ENCODE measurements at places on chromosomes 16 and 17.
A peak's percentile ranks its signal among the peaks of the same experiment; 100 is the strongest.

DNA sequence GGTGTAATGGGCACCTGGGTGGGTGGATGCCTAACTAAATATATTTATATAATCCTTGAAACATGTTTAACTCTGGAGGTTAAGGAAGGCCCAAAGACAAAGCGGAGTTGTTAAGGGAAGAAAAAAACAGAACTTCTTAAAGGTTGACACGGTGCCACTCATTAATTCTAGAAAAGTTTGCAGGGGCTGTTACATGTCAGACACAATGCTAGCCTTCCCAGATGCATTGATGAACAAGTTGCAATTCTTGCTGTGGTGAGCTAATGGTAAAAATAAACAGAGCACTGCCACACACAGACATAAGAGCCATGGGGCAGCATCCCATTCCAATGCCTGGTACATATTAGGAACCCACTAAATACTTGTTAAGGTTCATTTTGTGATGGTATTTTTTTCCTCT, 109.5 kb downstream of the CDH13 start:
- DNase-seq: no peak

DNA sequence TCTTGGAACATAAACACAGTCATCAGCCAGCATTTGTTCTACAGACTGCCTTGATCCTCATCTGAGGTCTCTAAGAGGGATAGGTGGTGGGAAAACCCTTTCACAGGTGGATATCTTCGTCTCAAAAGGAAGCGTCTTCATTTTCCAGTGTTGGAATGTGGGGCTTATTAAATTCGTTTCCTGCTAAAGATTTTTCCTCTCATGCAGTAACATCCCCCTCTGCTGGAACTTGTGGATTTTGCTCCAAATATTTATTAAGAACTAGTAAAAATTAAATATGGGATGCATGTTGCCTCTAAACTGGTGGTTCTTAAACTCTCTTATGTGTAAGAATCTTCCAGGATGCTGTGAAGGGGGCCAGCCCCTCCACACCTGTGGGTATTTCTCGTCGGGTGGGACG, 20.1 kb upstream of the MLYCD start:
- no peak for DNase-seq

GRCh38 chr16:27450196-27450549, 48.2 kb downstream of the IL21R start:
- no peak for DNase-seq

DNA sequence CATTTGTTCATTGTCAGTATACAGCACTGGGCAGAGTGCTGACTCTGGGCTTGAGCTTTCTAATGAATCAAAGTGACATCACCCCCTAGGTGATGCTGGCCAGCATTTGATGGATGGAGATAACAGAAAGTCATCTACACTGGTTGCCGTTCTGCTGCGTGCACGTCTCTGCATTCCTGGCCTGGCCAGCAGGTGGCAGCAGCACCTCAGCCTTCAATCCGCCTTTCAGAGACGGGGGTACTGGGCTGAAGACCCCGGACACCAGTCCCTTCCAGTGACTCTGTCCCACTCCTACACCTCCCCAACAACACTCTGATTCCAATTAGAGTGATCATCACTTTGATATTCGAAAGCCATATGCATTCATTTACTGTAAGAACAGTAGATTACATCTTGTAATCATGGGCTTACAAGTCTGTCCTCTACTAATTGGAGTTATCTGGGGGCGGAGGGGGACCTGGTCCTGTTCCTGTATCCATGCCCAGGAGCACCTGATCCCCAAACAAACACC, 6.0 kb downstream of the CPSF4L start:
- peak; percentile 48 for DNase-seq

DNA sequence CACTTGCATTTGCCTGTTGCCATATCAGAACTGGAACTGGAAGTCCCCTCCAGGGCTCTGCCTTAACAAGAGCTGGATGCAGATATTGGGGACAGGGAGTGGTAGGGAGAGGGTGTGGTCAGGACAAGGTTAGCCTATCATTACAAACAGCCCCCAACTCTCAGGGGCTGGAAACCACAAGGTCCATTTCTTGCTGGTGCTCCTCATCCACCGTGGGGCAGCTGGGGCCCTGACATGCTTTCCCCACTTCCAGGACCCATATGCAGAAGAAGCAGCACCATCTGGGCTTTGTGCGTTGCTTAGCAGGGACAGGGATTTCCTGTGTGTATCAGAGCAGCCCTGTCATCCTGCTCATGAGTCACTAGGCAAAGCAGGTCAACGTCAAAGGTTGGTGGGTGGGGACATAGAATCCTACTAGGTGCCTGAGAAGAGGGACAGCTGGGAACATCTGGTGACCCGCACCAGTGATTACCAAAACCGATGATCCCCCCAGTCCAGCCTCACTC, 26.9 kb downstream of the RGS9 start:
- no peak for DNase-seq

DNA sequence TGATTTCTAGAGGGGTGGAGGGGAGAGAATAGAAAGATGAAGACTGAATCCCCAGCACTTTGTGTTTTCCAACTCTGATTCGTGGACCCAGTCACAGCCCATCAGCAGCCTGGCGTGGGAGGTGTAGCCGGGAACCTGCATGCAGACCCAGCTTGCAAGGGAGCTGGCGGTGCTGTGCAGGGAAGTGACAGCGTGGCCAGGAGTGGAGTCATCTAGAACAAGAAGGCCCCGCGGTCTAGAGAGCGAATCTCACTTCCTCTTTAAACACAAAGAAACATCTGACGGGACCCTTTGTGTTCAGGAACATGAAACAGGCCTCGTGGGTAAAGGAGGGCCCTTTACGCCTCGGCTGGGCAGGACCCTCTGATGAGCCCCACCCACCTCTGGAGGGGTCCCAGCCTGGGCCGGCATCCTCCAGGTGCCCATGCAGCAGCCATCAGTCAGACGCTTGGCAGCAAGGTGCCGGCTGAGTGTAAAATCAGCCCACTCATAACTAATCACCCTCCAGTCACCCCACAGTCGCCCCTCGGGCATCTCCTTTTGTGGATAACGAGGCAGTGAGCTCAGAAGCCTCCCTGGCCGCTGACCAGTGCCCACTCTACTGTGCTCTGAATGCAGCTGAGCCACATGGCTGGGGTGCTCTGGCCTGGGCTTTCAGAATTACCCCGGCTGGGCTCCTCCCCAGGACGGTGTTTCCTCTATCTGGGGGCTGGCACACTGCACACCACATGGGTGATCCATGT, 4.4 kb downstream of the SNAI3 start:
- no peak for DNase-seq

- no peak for DNase-seq
Measured at GRCh38 chr17:61393550-61393903, 6.1 kb upstream of the TBX2 start.

- DNase-seq: no peak
Measured at GRCh38 chr17:44004761-44005526, 522 bp downstream of the NAGS start.

DNA sequence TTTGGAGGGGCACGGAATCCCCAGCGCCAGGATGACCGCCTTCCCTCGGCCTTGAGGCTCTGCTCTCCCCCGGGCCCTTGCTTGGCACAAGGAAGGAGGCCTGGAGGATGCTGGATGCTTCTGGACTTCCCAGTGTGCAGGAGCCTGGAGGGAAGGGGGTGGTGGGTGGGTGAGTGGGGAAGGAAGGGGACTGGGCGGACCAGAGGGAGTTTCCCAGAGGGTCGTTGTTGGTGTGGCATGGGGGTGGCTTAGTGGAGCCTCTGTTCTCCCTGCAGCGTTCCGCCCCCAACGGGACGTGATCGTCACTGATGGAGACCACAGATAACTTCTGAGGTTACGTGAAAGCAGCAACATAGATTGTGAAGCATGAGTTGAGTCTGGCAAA, 140.0 kb downstream of the IRF8 start:
- DNase-seq: peak; percentile 64

DNA sequence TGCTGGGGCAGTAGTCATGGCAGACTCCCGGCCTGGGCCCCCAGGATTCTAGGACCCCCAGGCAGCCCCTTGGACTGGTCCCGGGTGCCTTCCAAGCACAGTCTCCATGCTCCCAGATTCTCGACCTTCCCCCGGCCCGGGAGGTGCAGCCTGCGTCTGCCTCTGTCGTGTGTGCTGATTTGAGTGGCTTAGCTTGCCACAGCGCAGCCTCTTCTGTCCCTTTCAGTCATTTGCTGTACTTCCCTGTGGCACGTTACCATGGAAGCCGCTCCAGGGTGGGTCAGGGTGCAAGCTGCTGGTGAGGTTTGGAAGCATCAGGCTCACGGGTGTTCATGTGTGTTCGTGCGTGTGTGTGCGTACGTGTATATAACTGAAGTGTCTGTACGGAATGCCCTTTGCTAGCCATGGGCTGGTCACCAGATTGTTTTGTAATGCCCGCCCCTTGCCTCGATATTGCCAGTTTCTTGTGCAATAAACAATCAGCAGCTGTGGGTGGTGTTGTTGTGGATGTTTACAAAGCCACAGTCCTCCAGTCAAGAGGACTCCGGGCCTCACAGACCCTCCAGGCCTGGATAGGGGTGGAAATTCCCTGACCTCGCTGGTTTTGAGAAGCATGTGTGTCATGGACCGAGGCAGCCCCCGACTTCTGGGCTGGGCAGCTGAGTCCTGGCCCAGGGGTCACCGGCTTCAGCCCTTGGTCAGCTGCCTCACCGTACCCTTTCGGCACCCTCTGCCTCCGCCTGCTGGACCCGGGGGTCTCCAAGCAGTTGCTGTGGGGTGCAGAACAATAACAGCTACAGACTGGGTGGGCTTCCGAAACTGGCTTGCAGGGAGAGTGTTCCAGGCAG, 9.7 kb upstream of the CLEC18A start:
- peak; percentile 73 for DNase-seq

- no peak for DNase-seq
Measured at GRCh38 chr17:33381201-33381600, 88.1 kb upstream of the ASIC2 start.

DNA sequence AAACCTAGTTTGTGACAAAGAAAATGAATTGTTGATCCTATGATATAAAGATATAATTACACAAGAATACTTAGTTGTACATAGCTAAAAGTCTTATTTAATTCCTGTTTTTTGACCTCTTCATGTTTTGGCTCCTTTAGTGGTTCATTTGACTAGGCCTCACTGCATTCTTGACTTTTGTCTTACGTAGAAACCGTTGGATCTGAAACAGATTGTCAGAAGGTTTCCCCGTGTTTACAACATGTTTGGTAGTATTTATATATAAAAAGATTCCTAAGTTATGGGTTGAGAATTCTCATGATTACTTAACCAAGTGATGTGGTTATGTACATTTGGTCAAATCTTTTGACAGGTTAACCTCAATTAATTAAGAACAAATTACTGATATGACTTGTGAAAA, 162.8 kb downstream of the BCAS3 start:
- DNase-seq: no peak

DNA sequence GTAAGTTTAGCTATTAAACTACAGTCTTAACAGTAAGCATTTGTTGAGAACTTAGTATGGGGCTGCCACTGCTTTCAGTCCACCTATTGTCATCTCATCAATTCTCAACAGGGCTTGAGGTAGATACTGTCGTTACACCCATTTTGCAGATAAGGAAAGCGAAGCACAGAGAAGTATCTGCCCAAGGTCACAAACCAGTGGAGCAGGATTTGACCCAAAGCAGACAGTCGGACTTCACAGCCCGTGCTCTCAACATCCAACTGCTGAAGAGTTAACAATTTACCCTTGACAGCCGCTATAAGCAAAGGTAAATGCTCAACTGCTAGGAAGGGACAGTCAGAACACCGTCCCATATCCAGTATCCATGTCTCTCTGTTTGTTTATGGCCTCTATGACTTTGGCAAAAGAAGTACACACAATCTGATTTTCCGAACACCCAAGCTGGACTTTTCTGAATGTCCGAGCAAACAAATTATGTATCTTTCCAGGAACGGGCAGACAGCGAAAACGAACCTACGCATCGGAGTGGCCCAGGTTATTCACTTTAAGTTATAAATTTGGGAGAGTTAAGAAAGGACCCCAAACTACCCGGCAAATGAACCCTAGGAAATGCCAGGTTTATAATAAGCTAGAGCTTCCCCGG, 1.2 kb downstream of the SIAH1 start:
- DNase-seq: no peak

DNA sequence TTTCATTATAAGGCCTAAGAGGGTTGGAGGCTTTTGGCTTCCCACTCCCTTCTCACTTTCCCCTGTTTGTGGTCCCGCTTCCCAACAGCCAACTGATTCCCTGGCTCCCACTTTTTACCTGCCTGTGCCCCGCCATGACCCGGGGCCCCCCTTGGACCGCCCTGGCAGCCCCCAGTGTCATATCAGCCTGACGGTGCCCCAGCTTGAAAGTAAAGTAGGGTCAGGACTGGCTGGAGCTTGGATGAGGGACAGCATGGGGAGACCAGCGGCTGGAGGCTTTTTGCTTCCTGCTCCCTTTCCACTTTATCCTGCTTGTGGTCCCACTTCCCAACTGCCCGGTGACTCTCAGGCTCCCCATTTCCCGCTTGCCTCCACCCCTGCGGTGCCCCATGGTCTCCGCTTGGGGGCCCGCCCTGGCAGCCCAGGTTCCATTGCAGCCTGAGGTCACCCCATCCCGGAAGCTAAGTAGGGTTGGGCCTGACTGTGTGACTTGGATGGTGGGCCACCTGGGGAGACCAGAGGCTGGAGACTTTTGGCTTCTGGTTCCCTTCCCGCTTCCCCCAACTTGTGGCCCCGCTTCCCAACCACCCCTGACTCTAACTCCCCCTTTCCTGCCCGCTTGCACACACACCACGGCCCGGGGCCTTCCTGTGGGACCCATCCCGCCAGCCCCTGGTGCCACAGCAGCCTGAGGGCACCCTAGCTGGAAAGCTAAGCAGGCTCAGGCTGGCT, 2274.7 kb downstream of the TP53TG3F start:
- DNase-seq: peak; percentile 76

DNA sequence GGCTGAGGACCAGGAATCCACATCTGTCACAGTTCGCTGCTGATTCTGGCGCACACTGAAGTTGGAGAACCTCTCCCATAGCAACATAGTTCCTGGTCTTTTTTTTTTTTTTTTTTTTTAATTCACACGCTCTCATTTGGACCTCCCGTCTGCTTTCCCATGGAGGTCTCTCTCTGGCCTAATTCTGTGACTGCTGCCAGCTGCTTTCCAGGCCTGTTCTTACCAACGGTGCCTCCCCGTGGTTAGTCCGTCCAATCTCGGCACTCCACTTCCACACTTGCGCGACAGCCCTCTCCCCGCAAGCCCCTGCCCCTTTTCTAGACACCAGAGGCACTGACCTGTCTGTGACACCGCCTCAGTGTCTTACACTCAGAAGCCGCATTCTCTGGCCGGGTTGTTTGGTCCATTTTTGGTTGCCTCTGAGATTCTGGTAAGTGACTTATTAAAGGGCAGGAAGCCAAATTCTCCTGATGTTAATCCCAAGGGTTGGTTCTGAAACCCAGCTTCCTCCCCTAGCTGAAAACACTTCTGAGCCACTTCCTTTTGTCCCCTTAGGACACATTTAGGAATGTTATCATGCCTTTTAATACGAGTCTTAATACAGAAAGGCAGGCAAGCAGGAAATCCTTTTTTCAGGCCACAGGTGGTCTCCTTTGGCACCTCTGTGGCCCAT, 1.1 kb upstream of the AKTIP start:
- DNase-seq: no peak
